Transverse colon (tissue), 4 donors: ENCODE measurements at places on chromosomes 2 and 18. TPM values are rescaled to one million over a fixed set of nuclear protein-coding genes. Genes with fewer than 3 reads are reported as not detected.

DNA sequence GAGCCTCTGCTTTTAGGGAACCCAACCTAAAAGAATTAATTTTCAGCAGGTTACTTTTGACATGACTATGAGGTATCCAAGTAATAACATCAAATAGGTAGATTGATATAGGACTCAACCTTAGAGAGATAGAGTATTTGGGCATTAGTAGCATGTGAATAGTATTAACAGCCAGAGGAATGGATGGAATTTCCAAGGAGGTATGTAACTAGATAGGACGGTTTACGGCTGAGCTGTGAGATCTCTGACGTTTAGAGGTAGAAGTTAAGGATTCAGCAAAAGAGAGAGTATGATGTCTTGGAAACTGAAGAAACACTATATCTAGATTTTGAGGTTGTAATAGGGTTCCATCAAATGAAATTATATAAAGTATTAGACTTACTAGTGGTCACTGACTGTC is 70.3 kb downstream of the HNMT start:
- DNase-seq, result no peak

The DSG1 gene
- total RNA-seq, result not detected

DNA sequence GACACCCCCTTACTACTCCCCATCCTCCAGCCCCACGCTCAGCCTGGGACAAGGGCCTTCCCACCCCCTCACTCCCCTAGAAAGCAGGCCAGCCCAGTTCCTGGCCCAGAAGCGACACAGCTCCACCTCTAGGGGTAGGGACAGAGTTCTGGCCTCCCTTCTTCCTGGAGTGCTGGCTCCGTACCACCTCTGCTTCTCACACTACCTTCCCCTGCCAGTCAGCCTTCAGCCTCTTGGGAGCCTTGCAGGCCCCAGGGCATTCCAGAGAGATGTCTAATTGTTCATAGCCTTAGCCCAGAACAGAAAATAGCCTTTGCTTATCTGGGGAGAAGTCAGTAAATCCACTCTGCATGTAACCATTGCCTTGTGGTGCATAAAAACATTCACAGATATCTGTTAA is 13.1 kb upstream of the CATIP start:
- DNase-seq, result no peak

DNA sequence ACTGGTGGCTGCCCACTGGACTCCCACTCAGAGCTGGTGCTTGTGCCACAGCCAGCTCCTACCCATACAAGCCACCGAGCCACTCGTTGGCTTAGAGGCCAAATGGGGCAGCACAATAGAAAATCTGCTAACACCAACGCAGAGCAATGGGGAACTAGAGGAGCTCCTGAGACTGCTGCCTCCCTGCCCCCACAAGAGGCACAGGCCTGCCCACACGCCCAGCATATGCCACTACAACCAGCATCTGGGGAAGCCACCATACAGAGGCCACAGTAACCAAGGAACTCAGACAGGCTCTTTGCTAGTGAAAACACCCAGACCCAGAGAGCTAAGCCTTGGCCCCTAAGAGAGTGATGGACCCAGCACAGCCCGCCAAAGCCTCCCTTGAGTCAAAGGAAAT is 231.2 kb upstream of the RAB6C start:
- no peak for DNase-seq

The DNAJC5G gene
- not detected for total RNA-seq

The AKAIN1 gene
- not detected for total RNA-seq

The ABCA12 gene
- total RNA-seq, result not detected

- DNase-seq, result no peak
Measured at GRCh38 chr18:68387246-68387645, 327.7 kb downstream of the TMX3 start.

The SAG gene
- not detected for total RNA-seq

DNA sequence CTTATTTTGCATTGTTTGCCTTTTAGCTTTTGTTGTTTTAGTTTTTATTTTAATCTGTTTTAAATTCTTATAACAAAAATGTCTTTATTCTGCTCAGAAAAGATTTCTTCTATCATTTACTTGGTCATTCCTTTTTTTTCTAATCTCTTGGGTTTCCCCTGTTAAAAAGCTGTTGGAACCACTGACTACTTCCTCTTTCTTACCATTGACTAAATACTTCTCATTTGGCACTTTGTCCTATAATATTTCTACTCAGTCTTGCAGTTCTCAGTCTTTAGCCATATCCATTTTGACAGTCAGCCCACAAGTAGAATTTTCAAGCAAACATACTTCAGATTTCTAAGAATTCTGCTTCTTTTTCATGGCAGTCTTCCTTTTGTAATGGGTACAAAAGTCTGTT is 567.2 kb downstream of the SATB2 start:
- no peak for DNase-seq

DNA sequence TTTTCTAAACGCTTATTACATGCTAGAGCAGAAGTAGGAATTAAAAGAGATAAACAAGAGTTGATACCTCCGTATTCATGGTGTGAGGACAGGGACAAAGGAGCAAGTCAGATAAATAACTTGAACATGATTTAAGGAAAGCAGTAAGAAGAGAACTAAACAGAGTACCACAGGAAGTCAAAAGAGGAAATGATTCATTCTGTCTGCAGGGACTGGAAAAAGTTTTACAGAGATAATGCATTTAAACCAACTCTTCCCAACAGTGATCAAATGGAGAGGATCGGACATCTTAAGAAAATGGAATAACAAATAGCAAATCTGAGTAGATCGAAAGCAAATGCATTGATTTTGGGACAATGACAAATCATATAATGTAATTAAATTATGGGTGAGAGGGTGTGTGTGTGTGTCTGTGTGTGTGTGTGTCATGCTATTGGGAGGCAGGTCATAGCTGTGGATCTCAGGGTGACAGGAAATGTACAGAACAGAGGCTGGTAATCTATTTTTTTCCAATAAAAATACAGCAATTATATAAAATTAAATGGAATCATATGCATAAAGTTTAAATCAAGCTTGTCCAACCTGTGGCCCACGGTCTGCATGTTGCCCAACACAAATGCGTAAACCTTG is 113.4 kb downstream of the MC4R start:
- DNase-seq, result no peak

DNA sequence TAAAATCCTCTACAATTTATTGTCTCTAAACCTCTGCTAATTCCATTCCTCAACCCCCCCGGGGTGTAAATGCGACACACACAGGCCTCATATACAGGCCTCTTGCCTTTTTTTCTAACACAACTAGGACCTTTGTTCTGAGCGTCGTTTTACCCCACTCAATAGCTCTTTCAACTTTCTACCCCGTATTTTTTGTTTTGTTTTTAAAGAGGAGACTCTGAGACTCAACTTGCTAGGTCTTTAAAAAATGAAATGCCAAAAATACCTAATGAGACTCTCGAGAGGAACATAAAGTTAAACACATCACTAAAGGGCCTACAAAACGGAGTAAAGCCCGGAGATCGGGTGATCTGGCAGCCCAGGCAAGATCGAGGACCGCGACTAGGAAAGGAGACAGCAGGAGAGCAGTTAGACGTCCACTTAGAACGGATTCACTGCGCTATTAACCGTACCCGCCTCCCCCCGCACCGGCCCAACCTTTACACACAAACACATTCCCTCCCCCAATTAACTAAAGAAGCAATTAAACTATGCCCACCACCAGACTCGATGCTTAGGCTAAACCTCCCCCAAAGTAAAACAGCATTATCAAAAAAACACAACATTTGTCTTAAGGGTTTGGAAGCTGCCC is 1.7 kb downstream of the TRIP12 start:
- DNase-seq, result peak; percentile 27

DNA sequence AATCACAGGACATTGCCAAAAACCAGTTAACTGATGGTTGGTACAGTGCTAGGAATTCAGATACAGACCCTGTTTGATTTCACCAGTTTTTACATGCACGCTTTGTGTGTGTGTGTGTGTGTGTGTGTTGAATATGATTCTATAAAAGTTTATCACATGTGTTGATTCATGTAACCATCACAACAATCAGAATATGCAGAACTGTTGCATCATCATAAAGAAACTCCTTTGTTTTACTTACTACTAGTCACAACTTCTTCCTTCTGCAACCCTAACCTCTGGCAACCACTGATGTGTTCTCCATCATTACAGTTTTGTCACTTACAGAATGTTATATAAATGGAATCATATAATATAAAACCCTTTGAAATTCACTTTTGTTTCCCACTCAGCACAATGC is 144.8 kb upstream of the CYP26B1 start:
- DNase-seq, result no peak

DNA sequence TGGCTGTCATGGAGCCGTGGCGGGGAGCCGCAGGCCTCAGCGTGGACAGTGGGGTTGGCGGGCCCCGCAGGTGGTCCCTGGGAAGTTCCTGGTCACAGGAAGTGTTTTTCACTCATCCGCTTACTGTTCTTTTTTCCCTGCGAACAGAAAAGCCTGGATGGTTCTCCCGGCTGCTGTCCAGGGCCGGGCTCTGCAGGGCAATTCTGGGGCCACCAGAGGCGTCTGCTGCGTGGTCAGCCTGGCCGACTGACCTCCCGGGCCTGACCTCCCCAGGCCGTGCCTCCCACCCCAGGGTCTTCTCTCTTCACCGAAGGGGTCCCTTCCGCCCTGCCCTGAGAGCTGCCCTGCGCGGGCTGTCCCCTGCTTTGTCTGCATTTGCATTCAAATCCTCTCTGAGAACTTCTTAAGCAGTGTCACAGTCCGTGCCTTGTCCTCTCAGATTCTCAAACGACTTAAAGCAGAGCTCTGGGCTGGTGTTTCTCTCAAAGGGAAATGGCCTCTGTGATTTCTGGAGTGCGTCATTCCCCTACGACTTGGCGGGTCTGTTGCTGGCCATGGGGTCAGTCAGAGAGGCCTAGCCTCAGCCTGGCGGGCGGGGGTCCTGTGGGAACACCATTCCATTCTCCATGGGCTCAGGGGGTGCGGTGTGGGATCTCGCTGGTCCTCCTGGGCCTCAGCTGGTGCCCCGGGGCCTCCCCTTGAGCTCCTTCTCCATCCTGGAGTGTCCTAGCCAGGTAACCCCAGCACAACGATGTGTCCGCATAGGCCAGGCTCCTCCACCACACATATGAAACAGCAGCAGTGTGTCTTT is 38.3 kb downstream of the KLHL29 start:
- DNase-seq, result no peak

- no peak for DNase-seq
Measured at GRCh38 chr18:3294435-3295080, 32.6 kb downstream of the MYL12B start.

GRCh38 chr2:152097801-152098495 is 896 bp downstream of the CACNB4 start:
- DNase-seq, result peak; percentile 19

The COPS7B gene
- 21.3 TPM for total RNA-seq

The SCG2 gene
- total RNA-seq, result 0.37 TPM

The FBXO36 gene
- 2.1 TPM for total RNA-seq

- DNase-seq, result peak; percentile 27
Measured at GRCh38 chr2:108215794-108216211, 24.0 kb upstream of the SULT1C3 start.

- peak; percentile 80 for DNase-seq
Measured at GRCh38 chr18:22088029-22088428, 81.4 kb upstream of the GATA6 start.

The ARMC9 gene
- total RNA-seq, result 59.5 TPM

The DOK6 gene
- 0.27 TPM for total RNA-seq

DNA sequence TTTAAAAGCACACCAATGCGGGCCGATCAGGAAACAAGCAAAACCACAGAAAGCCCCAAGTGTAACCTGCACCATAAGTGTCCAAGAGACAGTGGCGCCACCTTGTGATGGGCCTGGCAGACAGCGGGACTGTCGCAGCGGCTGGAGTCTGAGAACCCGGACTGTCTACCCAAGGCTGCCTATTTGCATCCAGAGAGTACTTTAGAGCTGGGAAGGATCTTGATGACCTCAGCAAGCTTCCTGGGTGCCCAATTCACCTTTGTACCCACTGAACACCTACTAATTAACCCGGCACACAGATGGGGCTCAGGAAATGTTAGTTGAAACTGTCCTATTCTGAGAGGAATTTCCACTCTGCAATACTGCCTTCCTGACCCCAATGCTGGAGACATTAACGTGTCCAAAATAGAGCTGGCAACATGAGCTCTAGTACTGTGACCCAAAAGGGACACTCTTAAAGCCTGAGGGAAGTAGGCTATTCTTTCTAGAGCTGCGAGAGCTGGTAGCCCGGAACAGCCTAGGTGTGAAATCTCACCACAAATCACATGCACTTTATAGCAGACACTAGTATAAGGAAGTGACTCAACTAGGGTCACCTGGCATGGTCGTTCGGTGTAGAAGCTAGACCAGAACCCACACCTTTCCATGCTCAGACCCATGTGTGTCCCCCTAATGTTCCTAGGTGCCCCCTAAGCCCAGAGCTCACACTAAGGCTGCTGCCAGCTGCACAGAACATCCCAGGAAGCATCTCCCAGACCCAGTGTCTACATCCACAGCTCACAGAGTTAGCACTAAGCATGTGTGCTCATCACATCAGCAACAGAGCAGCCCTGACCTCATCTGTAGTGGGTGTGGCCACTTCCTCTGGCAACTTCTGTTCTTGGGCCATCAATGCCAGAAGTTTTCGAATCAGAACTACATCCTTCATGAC is 25.4 kb downstream of the POLR1A start:
- DNase-seq, result peak; percentile 91

- DNase-seq, result no peak
Measured at GRCh38 chr2:187554011-187554703, at the start of gene TFPI. TFPI (minus strand) TSS chr2:187554435; CDS start chr2:187503768, 50,667 bp downstream.

DNA sequence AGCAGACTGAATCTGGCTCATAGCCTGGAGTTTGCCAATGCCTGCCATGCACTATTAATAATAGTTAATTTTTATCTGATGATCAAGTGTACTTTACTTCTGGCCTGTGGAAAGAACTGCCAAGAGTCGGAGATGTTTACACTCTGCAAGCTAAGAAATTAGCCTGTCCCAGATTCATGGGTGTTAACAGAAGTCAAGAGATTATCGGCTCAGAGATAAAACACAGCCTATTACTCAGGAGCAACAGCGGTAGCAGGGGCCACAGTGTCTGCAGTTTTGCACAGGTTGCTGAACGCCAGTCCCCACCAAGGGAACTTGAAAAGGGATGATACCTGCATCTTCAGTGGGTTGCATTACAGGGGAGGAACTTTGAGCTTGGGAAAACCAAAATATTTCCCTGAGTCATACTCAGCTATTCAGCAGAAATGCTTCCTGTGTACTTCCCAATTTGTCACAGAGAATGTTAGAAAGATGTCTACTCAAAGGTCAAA is 4.3 kb upstream of the ADI1 start:
- DNase-seq, result no peak

GRCh38 chr2:12587729-12588522 is 128.8 kb upstream of the TRIB2 start:
- peak; percentile 27 for DNase-seq

The CACNB4 gene
- total RNA-seq, result 1.6 TPM

The FKBP1B gene
- total RNA-seq, result 7.5 TPM

The MAB21L4 gene
- total RNA-seq, result 4.9 TPM

- no peak for DNase-seq
Measured at GRCh38 chr2:226797989-226798421, 1.6 kb downstream of the IRS1 start.

- peak; percentile 82 for DNase-seq
Measured at GRCh38 chr2:191245046-191245868, at the start of gene MYO1B. MYO1B (plus strand) TSS chr2:191245404; CDS start chr2:191276896, 31,492 bp downstream.
